ENCODE measurements at places on chromosomes 2 and 18.

- no peak for DNase-seq
Observed at GRCh38 chr2:150165988-150166312, 321.5 kb downstream of the RND3 start.

DNA sequence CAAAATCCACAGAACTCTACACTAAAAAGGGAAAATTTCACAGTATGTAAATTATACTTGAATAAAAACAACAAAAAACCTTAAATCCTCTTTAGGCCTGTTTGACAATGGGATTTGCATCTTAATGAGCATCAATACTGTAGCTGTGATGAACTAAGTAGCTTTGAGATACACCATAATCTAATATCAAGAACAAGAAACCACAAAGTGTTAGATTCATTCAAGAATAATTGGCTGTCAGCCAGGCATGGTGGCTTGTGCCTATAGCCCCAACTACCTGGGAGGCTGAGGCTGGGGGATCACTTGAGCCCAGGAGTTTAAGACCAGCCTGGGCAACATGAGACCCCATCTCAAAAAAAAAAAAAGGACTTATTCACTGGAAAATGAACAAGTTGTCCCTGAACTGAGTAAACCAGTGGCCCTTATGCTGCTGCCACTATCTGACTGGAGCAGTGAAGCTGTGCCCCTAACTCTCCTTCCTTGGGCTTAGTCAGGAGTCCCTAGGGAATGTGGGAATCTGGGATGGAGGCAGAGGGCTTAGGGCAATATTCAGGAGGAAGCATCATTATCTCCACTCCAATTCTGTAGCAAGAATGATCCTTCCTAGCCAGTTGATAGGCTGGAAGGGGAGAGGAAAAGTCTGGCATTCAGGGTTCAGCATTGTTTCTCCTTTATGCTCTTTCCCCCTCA lies 88.5 kb downstream of the PRKCE start:
- no peak for DNase-seq

GRCh38 chr2:101278925-101279324 lies 26.2 kb downstream of the CNOT11 start:
- no peak for DNase-seq

DNA sequence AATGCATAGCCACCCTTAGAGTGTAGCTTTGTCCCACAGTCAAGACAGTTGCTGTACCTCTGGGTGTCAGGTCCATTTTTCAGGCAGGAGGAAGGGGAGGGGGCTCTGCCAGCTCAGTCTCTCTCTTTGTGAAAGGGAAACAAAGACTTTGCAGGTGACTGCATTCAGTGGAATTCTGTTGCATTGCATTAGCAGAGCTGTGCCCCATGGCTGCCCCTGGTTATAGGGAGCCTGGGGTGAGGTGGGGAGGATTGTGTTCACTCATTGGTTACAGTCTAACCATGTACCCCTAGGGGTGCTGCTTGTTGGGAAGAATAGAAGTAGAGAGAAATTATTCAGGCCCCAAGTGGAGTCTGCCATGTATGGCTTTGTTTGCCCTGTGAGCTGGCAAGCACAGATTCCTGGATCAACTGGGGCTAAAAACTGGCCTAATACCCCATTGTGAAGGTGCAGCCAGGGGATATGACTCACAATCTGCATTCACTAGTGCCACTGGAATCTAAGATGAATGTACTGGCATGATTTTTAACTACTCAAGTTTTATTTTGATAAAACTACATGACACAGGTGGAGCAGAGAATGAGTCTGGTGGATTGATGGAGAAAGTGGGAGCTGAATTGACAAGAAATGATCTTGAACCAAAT lies 118.4 kb downstream of the SH3BP4 start:
- DNase-seq = no peak

DNA sequence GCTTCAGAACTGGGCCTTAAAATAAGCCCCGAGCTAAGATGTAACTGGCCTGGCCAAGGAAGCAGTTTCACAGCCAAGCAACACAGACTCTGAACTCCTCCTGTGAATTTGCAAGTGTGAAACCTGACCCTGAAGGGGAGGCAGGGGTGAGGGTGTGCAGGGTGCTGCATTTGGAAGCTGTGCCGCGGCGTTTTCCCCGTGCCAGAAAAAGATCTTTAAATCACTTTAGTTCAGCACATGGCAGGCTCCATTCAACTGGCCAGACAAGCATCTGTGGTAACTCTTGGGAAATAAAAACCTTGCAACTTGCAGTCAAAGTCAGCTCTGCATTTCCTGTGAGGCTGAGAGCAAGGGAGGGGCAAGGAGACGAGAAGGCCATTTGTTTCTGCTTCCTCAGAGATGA lies 209.3 kb upstream of the SOX11 start:
- DNase-seq = no peak

- DNase-seq = no peak
Observed at GRCh38 chr18:44889111-44889510, 208.4 kb downstream of the SETBP1 start.

- DNase-seq = peak; percentile 76
Observed at GRCh38 chr2:7427293-7428060, 510.3 kb downstream of the RNF144A start.

DNA sequence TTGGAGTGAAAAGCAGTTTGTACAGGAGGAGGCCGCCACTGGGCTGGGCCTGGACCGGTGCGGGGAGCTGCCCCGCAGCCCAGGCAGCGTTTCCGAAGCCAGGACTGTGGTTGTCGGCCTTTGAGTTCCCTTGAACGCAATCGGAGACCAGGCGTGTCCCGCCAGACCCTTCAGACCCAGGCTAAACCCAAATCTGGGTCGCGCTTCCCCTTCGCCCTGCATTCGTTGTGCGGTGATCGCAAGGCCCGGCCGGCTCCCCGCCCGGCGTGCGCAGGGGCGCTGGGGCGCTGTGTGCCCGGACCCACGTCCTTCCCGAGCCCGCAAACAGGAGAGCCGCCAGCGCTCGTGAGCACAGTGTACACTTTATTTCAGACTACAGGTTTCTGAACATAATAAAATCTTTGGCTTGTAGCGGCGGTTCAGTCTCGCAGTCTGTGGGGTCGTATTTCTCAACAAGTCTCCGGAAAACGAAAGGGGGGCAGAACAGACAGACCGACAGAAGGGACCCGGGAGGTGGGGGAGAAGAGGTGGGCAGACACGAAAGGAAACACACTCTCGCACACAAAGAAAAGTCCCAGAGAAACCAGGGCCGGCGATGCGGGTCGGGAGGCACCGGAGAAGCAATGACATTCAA lies 5.5 kb downstream of the EN1 start:
- DNase-seq = peak; percentile 13

DNA sequence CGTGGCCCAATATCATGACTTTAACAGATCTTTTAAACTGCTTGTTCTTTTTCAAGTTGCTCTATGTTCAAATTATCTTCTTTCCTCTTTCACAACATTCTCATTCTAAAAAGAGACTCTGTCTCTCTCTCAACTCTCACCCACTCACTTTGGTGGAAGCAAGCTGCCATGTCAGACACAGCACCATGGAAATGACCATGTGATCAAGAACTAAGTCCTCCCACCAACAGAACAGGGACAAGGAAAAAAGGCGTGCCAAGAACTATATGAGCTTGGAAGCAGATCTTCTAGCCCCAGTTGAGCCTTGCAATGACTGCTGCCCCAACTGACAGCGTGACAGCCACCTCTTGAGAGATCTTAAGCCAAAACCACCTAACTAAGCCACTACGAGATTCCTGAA lies 23.9 kb downstream of the BAZ2B start:
- DNase-seq = no peak

DNA sequence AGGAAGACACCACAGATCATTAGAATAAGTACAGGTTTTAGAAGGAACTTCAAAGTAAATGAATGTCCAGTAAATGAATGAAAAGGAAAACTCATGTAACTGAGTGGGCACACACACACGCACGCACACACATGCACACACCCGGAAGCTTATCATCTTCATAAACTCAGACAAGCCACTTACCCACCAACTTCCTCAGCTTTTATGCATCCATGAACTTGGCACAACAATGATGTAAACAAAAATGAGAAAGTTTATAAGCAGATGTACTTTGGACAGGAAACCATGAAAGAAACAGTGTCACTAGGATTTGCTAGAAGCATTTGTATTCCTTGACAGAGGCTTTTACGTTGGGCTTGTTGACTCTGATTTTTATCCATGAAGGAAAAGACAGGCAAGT lies 23.2 kb downstream of the RNF152 start:
- DNase-seq = no peak

DNA sequence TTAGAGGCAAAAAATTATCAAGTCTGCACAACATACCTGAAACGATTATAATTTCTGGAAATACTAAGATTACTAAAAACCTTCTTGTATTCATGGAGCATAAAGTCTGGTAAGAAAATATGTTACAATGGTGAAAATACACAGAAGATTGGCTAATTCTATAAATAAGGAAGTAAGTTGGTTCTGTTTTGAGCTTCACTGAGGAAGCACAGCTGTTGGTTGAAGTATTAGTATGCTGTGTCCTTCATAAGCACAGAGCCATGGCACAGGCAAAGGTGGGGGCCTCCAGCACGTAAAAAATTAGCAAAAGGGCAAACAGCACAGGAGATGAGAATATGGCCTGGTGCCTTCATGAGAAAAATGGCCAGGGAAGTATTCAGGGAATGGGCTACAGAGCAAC lies 40.4 kb upstream of the ANKRD62 start:
- no peak for DNase-seq

DNA sequence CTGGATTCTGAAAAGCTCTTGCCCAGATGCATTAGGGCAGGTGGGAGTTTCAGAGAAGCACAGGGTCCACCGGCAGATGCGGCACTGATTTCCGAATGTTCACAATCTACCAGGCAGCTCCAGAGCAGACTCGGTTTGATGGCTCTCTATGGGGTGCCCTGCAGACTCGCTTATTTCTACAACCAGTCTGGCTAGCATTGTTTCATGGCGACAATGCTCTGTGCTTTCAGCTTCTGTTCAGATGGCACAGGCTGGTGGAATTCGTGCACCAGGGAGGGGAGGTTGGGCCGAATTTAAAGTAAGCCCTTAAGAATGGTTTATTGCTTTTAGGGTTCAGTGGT lies 9.9 kb downstream of the MYT1L start:
- DNase-seq = no peak

GRCh38 chr18:59718464-59719157 lies 21.4 kb upstream of the CCBE1 start:
- DNase-seq = no peak

DNA sequence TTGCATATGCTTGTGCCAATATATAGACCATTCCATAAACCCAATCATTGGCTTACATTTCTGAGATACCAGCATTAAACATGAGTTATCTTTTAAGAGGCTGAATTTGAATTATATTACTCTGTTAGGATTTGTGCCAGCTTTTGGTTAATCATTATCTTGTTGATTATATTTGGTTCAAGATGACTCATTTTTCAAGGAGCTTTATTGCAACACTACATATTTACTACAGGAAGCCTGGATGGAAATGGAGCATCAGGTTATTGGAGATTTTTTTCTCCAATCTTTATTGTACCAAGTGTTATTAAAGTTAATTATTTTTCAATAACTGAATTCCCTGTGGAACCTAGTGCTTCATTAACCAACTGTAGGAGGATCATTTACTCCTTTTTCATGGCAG lies 26.4 kb downstream of the EML4 start:
- DNase-seq = no peak

DNA sequence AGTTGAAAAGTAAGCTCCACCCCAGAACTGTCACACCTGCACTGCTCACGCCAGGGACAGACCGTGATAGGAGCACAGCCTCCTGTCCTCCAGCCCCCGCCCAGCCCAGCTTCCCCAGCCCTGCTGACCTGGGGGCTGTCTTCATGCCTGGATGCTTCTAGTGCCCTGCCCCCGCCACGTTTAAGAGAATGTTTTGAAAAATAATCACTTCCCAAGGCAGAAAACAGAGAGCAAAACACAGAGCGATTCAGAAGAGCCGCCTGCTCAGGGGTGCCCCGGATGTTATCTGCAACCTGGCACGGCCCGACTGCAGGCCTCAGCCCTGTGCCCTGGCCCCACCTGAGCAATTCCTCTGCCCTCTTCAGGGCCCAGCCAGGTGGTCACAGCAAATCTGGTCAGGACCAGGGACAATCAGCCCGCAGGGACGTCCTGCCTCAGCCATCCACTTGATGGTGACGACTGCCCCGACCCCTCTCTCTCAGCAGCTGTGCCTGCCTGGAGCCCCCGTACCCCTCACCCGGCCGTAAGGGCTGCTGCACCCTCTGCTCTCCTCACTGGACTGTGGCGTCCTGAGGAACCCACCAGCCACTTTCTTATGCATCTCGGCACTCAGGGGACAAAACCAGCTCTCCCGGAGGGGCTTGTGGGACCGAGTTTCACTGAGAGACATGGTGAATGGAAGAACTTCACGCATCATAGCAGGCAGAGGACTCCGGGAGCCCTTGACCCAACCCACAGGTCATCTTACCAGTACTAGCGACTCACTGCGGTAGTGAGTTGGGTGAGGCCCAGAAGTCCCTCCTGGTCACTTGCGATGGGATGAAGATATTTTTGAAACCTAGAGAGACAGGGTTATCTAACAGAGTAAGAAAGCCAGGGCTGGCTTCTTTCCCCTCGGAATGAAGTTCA lies 30.2 kb downstream of the ADI1 start:
- DNase-seq = peak; percentile 48

GRCh38 chr2:8514796-8515758 lies 166.8 kb upstream of the ID2 start:
- DNase-seq = no peak

DNA sequence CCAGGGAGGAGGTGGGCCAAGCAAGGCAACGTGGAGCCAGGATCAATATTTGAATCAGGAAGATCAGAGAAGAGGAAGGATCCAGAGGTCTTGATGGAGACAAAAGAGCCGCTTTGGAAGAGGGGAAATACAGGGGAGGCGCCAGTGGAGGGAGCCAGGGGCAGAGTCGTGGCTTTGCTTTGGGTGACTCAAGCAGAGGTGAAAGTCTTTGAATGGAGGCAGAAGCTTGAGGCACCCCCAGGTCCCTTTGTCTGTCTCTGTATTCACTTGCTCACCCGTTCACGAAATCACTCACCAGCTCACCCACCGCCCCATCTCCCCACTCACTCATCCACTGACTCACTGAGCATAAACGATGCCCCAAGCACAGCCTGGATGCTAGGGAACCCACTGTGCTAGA lies 134.1 kb downstream of the ACOXL start:
- DNase-seq = no peak

- no peak for DNase-seq
Observed at GRCh38 chr18:78213361-78213994, 766.1 kb upstream of the SALL3 start.

GRCh38 chr2:236273126-236273525 lies 8.9 kb upstream of the ASB18 start:
- no peak for DNase-seq

- no peak for DNase-seq
Observed at GRCh38 chr18:3402982-3403451, 47.0 kb upstream of the TGIF1 start.

DNA sequence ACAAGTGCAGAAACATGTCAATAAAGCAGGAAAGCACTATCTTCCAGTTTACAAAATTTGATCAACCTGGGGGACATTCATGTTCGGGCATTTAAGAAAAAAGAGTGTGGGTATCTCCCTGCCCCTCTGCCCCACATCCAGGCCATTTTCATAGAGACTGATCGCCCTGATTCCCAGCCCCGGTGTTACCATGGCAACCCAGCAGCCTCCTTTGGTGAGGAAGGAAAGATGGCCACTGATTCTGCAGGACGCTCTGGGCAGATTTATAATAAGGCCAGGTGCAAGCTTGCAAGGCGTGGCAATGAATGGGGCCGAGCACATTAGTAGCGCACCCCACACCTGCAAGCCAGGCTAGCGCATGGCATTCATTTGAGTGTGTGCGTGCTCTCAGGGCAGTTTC lies 36.7 kb upstream of the ARL4C start:
- DNase-seq = peak; percentile 63

GRCh38 chr2:149877074-149877473 lies 289.5 kb upstream of the MMADHC start:
- no peak for DNase-seq

- peak; percentile 92 for DNase-seq
Observed at GRCh38 chr18:31685097-31686082, 1.0 kb upstream of the B4GALT6 start.

GRCh38 chr2:174692256-174692919 lies 71.9 kb downstream of the CHRNA1 start:
- DNase-seq = no peak

Measured in NCI-H510A treated with DMSO at 0.1 percent for 48 hours (cell line).